ENCODE measurements at places on chromosomes 13 and 19. TPM values are rescaled to one million over a fixed set of nuclear protein-coding genes. Genes with fewer than 3 reads are reported as not detected.
A peak's percentile ranks its signal among the peaks of the same experiment; 100 is the strongest.

Gene TGFBR3L
- not detected for total RNA-seq

GRCh38 chr13:98571955-98572662 lies 4.8 kb downstream of the STK24 start:
- no peaks in the 10 kb centered on the region for H3K27me3 ChIP-seq
- no peak overlapping the region for H3K27ac ChIP-seq
- H3K4me3 ChIP-seq: no peak overlapping the region
- no peak for DNase-seq
- H3K4me1 ChIP-seq: peaks cover 48% of the 10 kb centered on the region

DNA sequence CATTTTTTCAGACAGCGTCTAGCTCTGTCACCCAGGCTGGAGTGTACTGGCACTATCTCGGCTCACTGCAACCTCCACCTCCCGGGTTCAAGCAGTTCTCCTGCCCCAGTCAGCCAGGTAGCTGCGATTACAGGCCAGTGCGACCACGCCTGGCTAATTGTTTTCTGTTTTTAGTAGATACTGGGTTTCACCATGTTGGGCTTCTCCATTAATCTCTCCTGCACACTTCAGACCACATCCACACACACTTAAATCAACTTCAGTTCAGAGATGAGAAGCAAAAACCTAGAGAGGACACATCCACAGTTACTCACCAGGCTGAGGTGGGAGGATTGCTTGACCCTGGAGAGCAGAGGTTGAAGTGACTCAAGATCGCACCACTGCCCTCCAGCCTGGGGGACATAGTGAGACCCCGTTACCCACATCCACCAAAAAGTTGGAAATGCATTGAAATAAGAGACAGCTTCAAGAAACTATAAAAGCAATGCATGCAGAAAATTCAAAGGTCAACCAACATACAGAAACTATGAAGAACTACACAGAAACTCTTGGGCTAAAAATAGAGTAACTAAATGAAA lies 42.3 kb downstream of the ZNF611 start:
- DNase-seq: no peak
- H3K4me1 ChIP-seq: peaks cover 9% of the 10 kb centered on the region
- H3K4me3 ChIP-seq: no peak overlapping the region
- H3K27me3 ChIP-seq: no peaks in the 10 kb centered on the region
- H3K36me3 ChIP-seq: peaks cover 9% of the 10 kb centered on the region

DNA sequence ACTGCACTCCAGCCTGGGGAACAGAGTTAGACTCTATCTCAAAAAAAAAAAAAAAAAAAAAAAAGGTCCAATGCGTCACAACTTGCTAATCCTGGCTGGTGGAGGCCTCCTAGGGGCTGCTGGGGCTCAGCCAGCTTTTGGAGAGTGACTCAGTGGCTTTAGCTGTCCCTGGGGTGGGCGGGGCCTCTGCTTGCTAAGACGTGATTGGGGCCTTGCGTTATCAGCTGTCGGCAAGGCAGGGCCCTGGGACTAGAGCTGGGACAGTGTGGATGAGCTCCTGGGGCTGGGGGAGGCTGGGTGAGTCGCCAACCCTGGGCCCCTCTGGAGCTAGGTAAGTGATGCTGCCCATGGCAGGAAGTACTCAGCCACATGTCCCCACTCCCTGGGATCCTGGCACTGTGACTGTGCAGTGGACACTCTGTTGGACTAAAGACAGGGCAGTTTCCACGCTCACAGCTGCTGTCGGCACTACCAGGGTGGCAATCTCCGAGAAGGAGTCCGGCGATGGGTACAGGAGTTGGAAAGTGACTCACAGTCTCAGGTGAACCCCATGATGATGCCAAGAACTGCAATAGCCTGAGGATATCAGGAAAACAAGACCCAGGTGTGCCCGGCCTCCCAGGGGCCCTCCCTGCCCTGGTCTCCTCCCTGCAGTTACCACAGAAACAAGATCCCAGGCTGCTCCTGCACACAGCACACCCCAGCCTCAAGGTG lies 32.2 kb downstream of the F2RL3 start:
- H3K4me3 ChIP-seq: no peak overlapping the region
- no peak overlapping the region for H3K27ac ChIP-seq
- no peaks in the 10 kb centered on the region for H3K36me3 ChIP-seq
- no peaks in the 10 kb centered on the region for H3K4me1 ChIP-seq
- H3K27me3 ChIP-seq: peaks cover 8% of the 10 kb centered on the region

DNA sequence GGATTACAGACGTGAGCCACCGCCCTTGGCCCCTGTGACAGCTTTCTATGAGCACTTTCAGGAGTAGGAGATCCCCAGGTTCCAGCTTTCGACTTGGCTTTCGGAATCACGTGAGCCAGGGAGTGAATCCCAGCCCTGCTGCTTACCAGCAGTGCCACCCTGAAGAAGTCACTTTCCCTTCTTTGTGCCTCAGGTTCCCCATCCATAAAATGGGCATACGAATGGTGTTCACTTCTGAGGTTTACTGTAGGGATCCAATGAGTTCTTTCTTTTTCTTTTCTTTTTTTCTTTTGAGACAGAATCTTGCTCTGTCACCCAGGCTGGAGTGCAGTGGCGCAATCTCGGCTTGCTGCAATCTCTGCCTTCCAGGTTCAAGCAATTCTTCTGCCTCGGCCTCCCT lies 4.3 kb upstream of the HOMER3 start:
- peaks cover 3% of the 10 kb centered on the region for H3K4me1 ChIP-seq
- H3K4me3 ChIP-seq: no peak overlapping the region
- no peaks in the 10 kb centered on the region for H3K27me3 ChIP-seq
- no peak for DNase-seq
- no peaks in the 10 kb centered on the region for H3K36me3 ChIP-seq

DNA sequence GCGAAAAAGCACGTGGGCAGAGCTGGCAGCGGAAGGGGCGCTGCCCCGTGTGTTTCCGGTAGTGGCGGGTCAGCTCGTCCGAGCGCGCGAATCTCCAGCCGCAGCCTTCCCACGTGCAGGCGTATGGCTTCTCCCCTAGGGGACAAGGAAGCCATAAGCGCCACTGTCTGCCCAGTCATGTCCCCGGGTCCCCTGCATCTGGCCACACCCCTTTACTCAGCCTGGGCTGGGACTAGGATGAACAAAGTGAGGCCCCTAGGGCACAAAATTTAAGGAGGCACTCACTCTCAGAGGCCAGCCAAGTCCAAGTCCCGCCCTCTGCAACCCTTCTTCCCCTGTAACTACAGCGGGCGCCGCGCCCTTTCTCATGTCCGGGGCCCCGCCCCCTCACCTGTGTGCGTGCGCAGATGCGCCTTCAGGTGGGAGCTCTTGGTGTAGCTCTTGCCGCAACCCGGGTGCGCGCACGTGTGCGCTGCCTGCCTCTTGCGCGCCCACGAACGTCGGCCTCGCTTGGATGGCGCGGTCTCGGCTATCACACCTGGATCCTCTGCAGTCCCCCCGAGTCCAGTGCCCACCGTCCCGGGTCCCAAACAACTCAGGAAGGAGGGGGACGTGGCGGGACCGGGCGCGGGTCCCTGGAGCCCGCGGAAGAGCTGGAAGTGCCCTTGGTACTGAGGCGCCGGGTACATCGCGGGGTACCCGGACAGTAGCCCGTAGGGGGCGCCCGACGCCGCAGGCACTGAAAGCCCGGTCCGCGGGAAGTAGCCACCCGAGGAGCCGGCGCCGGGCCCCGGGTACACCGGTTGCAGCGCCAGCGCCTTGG lies 1.9 kb downstream of the KLF1 start:
- no peak for DNase-seq
- no peak overlapping the region for H3K4me3 ChIP-seq
- H3K27me3 ChIP-seq: peaks cover 21% of the 10 kb centered on the region
- H3K36me3 ChIP-seq: no peaks in the 10 kb centered on the region
- H3K27ac ChIP-seq: no peak overlapping the region

DNA sequence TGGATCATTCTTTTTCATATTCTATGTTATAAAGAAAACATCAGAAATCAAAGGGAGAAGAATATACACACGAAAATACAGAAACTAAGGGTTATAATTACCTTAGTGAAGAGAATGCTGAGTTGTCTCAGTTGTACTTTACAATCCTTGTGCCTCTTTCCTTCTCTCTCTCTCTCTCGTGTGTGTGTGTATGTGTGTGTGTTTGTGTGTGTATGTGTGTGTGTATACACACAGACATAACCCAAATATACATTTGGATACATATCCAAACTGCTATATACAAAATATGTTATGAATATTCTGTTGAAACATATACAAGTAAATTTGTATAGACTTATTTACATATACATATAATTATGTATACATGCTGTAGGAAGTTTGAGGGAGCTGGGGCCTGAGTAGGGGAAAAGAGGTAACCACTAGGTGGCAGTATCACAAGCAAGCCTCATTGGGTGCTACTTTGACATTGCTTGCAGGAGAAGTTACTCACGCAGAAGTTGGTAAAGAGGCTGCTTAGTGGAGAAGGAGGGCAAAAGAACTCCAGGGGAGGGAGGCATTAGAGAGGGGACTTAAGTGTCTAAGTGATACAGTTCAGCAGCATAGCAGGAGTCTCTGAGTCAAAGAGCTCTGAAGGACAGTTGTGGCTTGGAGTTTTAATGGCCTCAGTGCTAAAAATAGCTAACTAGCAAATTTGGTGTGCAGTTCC lies 465.1 kb upstream of the PCDH20 start:
- no peak overlapping the region for H3K4me3 ChIP-seq
- DNase-seq: no peak
- H3K27me3 ChIP-seq: no peaks in the 10 kb centered on the region
- H3K27ac ChIP-seq: no peak overlapping the region

- no peaks in the 10 kb centered on the region for H3K4me1 ChIP-seq
- no peak for DNase-seq
- no peaks in the 10 kb centered on the region for H3K36me3 ChIP-seq
- no peak overlapping the region for H3K27ac ChIP-seq
- H3K27me3 ChIP-seq: no peaks in the 10 kb centered on the region
These were observed 45.8 kb downstream of the GGACT start for GRCh38 chr13:100542826-100543156.

Gene F7
- total RNA-seq: not detected

Gene CEACAM7
- total RNA-seq: not detected

- no peak for DNase-seq
- no peaks in the 10 kb centered on the region for H3K27me3 ChIP-seq
- no peaks in the 10 kb centered on the region for H3K36me3 ChIP-seq
- peaks cover 6% of the 10 kb centered on the region for H3K4me1 ChIP-seq
- no peak overlapping the region for H3K27ac ChIP-seq
These were observed 25.1 kb downstream of the TMEM161A start for GRCh38 chr19:19113040-19113626.

DNA sequence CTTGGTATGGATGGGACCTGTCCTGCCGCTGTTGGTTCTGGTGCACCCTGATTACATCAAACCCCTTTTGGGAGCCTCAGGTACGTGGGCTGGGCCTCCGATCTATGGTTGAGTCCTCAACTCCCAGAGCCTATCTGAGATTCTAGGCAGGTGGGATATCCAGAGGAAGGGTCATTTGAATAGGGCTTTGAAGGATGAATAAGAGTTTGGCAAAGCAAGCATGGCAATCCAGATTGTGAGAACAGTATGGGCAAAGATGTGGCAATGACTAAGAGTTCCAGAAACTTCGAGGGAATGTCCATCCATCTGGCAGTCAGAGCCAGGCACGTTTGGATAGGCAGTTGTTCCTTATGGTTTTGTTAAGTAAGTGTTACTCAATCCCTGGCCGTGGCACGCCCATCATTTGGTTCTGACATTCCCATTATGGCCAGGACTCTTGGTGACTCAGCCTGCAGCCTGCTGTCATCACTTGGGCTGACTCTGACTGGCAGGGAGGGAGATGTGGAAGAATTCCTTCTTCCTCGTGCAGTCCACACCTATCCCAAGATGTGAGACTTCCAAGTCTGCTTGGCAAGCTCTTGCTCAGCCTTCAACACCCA lies 21.5 kb downstream of the CYP4F22 start:
- H3K27me3 ChIP-seq: peaks cover under 1% of the 10 kb centered on the region
- no peaks in the 10 kb centered on the region for H3K36me3 ChIP-seq
- H3K4me1 ChIP-seq: no peaks in the 10 kb centered on the region
- DNase-seq: no peak
- H3K27ac ChIP-seq: no peak overlapping the region

- H3K4me1 ChIP-seq: no peaks in the 10 kb centered on the region
- H3K4me3 ChIP-seq: no peak overlapping the region
- peaks cover 11% of the 10 kb centered on the region for H3K27me3 ChIP-seq
- DNase-seq: no peak
These were observed 2.0 kb upstream of the FFAR2 start for GRCh38 chr19:35445826-35446593.

Gene KLHL1
- total RNA-seq: not detected

GRCh38 chr19:46687438-46688145 lies 26.6 kb upstream of the DACT3 start:
- H3K4me1 ChIP-seq: no peaks in the 10 kb centered on the region
- DNase-seq: no peak
- H3K36me3 ChIP-seq: peaks cover 69% of the 10 kb centered on the region
- H3K27me3 ChIP-seq: no peaks in the 10 kb centered on the region
- H3K4me3 ChIP-seq: no peak overlapping the region

DNA sequence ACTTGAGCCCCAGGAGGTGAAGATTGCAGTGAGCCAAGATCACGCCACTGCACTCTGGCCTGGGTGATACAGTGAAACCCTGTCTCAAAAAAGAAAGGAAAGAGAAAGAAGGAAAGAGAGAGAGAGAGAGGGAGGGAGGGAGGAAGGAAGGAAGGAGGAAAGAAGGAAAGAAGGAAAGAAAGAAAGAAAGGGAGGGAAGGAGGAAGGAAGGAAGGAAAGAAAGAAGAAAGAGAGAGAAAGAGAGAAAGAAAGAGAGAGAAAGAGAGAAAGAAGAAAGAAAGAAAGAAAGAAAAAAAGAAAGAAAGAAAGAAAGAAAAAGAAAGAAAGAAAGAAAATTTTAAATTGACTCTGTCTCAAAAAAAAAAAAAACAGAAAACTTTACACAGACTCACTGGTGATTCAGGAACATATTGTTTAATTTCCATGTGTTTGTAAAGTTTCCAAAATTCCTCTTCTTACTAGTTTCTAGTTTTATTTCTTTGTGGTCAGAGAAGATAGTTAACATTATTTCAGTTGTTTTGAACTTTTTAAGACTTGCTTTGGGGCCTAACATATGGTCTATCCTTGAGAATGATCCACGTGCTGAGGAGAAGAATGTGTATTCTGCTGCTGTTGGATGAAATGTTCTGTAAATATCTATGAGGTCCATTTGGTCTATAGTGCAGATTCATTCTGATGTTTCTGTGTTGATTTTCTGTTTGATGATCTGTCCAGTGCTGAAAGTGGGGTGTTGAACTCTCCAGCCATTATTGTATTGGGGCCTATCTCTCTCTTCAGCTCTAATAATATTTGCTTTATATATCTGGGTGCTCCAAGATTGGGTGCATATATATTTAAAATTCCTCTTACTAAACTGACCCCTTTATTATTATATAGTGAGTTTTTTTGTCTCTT lies 204.4 kb upstream of the SERP2 start:
- H3K4me3 ChIP-seq: no peak overlapping the region
- H3K36me3 ChIP-seq: no peaks in the 10 kb centered on the region
- H3K27ac ChIP-seq: no peak overlapping the region
- H3K4me1 ChIP-seq: no peaks in the 10 kb centered on the region
- H3K27me3 ChIP-seq: no peaks in the 10 kb centered on the region

GRCh38 chr13:50386541-50387050 lies 371.4 kb downstream of the KCNRG start:
- no peak overlapping the region for H3K27ac ChIP-seq
- no peaks in the 10 kb centered on the region for H3K36me3 ChIP-seq
- H3K27me3 ChIP-seq: no peaks in the 10 kb centered on the region

DNA sequence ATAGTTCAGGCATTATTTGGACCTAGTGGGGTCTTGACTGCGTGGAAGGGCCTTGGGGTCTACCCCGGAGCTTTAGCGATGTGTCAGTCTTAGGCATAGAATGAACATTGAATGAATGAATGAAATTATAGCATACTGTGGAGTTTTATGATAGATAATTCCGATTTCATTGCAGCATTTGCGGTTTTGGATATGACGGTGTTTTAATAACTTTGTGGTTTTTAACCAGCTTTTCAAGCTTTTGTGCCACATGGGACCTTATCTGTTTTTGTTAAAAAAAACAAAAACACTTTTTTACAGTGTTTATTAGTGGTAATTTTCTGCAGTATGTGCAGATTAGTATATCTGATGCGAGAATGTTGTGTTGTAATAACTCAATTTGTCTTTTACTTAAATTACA lies 696 bp downstream of the NUP58 start:
- peak overlapping the region; percentile 86 for H3K27ac ChIP-seq
- peak overlapping the region; percentile 73 for H3K4me3 ChIP-seq
- H3K36me3 ChIP-seq: peaks cover 30% of the 10 kb centered on the region
- DNase-seq: no peak
